Suppressor macrophage treated with lipopolysaccharide for 1 hour (primary cell): ENCODE measurements at places on chromosomes 7 and 10.

DNA sequence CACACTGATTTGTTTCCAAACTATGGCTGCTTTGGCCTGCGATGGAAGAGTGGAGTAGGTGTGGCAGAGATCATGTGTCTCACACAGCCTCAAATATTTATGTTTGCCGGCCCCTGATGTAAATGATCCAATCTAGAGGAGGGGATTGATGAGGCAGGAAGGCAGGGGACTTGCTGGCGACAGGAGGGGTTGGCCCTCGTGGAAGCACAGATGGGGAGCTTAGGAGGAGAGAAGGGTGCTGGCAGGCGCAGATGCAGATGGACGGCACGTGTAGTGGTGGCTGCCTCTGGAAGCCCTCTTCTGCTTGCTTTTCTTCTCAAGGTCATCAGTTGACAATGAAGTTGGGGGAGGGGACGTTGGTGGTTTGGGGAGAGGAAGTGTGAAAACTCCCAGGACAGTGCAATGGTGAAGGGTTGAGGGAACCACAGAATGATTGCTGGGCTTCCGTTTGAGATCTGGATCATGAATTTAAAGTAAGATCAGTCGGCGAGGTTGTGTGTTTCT is 15.4 kb downstream of the COL13A1 start:
- DNase-seq = peak; percentile 72

- DNase-seq = no peak
These were observed 27.3 kb downstream of the MTURN start for GRCh38 chr7:30162133-30162532.

DNA sequence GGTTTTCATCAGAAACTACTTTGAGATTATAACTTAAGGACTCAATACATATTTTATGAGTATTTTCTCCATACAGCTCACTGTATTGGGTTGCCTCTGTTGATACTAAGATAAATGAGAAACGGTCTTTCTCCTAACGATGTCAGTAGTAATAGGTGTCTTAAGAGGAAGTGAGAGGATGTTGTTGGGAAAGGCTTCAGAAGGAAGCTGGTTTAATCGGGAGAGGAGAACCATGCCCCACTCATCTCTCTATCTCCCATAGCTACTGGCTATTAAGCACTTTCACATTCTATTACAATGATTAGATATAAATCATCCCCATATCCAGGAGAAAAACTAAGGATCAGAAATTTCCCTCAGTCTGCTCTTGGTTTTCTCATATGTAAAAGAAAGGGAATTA is 2.0 kb downstream of the CLEC5A start:
- DNase-seq = peak; percentile 58

- DNase-seq = no peak
These were observed 175.3 kb upstream of the BET1 start for GRCh38 chr7:94179466-94179865.

- no peak for DNase-seq
These were observed 3.8 kb upstream of the ZNRF2 start for GRCh38 chr7:30280631-30281030.

DNA sequence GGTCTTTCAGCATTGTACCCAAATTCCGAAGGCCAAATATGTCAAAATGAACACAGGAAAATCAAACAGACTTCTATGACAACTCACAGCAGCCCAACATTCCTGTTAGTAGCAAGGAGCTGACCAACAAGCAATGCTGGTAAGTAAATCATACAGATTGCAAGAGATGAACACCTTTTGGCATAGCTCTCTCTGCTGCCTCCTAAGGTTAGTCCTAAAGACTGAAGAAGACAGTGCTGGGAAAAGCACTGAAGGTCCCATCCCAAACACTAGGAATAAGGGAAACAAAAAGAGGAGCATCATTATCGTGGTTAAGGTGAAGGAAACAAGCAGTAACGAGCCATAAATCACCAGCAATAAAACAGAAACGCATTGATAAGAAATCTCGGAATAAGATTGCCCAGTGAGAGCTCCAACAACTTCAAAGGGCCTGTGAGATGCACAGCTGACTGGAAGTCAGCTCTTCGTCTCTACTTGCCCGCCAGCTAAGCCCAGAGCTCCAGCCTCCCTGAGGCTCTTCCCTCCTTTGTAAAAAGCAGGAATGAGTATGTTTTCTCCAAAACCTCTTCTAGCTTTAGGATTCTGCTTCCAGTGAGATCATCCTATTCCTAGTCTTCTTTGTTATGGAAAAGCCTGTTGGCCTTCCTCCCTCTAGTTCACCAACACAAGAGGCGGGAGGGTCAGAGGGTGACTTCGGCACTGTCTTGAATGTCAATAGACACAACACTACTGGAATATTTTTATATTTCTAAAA is 15.3 kb downstream of the NUDT5 start:
- DNase-seq = no peak

- DNase-seq = no peak
These were observed 449.4 kb downstream of the TNS3 start for GRCh38 chr7:47132471-47132870.

GRCh38 chr10:8042721-8043568 is 11.5 kb upstream of the GATA3 start:
- DNase-seq = no peak

GRCh38 chr10:85611746-85612377 is 754.7 kb downstream of the GRID1 start:
- no peak for DNase-seq

- peak; percentile 83 for DNase-seq
These were observed at the start of gene TMEM273 for GRCh38 chr10:49187950-49188761. Gene TMEM273, minus strand, starts transcription at chr10:49188391. Its CDS starts 55 bp downstream, at chr10:49188336.

GRCh38 chr10:15869935-15870334 is 9.6 kb upstream of the MINDY3 start:
- no peak for DNase-seq
